Activated CD4-positive, alpha-beta memory T cell treated with anti-CD3 and anti-CD28 coated beads for 36 hours (primary cell): ENCODE measurements at places on chromosomes 2 and 18. TPM values are rescaled to one million over a fixed set of nuclear protein-coding genes. Genes with fewer than 3 reads are reported as not detected.

Gene MEP1B
- 0.10 TPM for total RNA-seq

Gene LAMA1
- not detected for total RNA-seq

Gene IL36RN
- not detected for total RNA-seq

Gene NAT8
- not detected for total RNA-seq

Gene KCNS3
- total RNA-seq = 0.17 TPM

Gene COL4A4
- not detected for total RNA-seq
